Activated CD4-positive, alpha-beta T cell treated with anti-CD3 and anti-CD28 coated beads for 1 hour (primary cell): ENCODE measurements at places on chromosomes 5 and 9.

- no peak for DNase-seq
Observed at GRCh38 chr9:137740312-137740711, 121.5 kb downstream of the EHMT1 start.

GRCh38 chr5:78541086-78541654, 107.4 kb downstream of the LHFPL2 start:
- no peak for DNase-seq

DNA sequence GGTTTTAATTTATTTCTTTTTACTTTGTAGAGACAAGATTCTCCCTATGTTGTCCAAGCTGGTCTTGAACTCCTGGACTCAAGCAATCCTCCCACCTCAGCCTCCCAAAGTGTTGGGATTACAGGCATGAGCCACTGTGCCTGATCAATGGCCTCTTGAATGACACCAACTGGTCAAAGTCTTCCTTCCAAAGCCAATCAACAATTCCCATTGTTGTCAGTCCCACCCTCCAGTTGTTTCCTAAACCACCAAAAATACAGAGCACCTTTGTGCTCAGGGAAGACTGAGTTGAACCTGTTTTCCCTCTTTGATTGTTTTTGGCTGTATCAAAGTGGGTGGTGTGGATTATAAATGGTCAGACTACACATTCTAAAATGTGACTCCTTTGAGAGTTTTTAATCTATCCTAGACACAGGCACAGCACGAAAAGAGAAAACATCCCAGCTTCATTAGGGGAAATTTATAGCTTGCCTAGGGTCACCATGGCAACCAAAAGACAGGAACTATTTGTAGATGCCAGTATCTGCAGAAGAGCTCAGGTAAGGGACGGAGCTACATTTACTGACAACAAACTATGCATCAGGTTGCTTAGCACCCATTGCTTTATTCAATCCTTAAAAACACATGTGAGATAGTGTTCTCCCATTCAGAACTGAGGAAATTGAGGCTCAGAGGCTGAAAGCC, 27.6 kb upstream of the ATP6V1G1 start:
- no peak for DNase-seq

DNA sequence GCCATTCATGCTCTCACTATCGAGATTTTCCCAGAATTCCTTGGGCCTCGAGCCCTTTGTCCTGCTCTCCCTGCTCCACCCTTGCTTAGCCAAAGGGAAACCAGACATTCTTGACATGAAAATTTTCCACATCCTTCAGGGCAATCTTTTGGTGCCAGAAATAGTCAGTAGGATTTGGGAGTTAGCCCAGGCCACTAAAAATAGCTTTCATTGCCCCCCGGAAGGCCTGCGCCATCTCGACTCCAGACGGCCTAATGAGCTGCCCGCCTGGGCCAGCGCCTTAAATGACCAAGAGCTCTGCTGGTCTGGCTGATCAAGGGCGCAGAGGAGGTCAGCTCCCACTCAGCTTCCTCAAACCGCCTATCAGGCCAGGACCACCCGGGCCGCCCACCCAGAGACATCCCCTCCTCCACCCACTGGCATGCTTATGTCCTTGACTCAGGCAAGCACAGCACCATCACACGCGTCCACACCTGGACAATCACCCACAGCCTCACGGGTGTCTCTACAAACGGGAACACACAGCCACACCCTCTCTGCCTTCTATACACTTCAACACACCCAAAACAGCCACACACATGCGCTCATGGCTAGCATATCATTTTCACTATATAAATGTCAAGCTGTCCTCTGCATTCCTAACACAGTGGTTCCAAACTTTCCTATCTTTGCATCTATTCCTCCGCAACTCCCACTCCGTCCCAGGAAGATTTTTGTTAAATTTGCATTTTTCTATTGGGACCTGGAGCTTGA, 20.9 kb downstream of the DUSP1 start:
- DNase-seq = no peak

- DNase-seq = no peak
Observed at GRCh38 chr5:150444770-150445169, 4.8 kb downstream of the RPS14 start.

GRCh38 chr9:68805890-68806517, 101.0 kb downstream of the PIP5K1B start:
- DNase-seq = no peak

- DNase-seq = no peak
Observed at GRCh38 chr9:30673132-30673531, 1711.3 kb upstream of the ACO1 start.
